HepG2 (cell line): ENCODE measurements at places on chromosomes 2 and 18.

GRCh38 chr2:207137596-207138337 lies 28.0 kb downstream of the KLF7 start:
- no peak for DNase-seq

- DNase-seq = no peak
These were observed 22.8 kb upstream of the MYO3B start for GRCh38 chr2:170155022-170155722.

DNA sequence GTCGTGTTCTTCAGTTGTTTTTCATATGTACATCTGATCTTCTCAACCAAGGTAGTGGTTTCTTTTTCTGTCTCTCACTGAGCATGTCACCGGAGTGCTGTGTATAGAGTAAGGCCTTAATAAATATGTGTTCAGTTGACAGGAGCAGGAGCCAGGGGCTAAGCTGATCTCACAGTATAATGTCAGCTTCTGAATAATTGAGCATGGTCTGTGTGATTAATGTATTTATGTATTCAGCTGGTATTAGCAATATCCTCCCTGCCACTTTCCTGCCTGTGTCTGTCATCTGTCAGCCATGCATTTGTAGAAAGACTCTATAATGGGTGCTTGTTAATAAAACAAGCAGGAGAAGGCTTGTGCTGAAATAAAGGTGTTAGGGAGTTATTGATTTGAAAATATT lies 198.9 kb downstream of the ADCYAP1 start:
- no peak for DNase-seq

DNA sequence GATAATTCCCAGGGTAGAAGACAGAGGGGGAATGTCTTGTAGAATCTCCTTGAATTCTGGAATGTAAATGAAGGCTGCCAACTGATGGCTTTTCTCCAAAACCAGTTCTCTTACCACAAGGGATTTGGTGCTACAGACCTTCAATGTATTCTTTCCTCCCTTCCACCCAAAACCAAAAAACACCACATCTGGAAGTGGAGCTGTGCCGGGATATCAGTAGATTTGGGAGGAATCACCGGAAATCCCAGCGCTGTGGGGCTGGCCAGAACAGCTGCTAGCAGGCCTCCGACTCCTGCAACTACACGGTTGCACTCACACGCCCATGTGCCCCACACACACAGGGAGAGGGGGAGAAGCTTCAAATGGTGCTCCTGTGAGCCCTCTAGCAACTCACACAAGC lies 45.7 kb downstream of the RPL31 start:
- DNase-seq = no peak

GRCh38 chr2:64812285-64812684 lies 158.6 kb upstream of the SERTAD2 start:
- no peak for DNase-seq

DNA sequence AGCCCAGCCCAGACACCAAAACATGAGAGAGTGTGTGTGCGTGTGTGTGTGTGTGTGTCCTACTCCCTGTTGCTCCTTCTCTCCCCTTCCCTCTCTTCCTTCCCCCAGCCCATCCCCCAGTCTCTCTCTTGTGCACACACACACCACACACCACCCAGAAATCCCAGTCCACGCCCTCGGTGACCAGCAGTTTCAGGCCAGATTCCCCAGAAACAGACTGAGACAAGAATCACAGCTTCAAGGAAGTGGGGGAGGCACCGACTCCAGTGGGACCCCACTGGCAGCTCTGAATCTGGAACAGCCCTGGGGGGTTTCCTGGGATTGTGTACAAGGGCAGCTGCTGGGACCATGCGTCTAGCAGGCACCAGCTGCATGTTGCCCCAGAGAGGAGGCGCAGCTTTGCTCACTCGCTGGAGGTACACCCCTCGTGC lies 113.5 kb downstream of the NDUFA10 start:
- no peak for DNase-seq

- DNase-seq = no peak
These were observed 95.3 kb downstream of the EIPR1 start for GRCh38 chr2:3282056-3282998.
